ENCODE measurements at places on chromosomes 16 and 17.

- DNase-seq: no peak
Observed at GRCh38 chr16:77946823-77947222, 75.5 kb upstream of the CLEC3A start.

- DNase-seq: no peak
Observed at GRCh38 chr17:36919407-36919968, 17.8 kb upstream of the LHX1 start.

DNA sequence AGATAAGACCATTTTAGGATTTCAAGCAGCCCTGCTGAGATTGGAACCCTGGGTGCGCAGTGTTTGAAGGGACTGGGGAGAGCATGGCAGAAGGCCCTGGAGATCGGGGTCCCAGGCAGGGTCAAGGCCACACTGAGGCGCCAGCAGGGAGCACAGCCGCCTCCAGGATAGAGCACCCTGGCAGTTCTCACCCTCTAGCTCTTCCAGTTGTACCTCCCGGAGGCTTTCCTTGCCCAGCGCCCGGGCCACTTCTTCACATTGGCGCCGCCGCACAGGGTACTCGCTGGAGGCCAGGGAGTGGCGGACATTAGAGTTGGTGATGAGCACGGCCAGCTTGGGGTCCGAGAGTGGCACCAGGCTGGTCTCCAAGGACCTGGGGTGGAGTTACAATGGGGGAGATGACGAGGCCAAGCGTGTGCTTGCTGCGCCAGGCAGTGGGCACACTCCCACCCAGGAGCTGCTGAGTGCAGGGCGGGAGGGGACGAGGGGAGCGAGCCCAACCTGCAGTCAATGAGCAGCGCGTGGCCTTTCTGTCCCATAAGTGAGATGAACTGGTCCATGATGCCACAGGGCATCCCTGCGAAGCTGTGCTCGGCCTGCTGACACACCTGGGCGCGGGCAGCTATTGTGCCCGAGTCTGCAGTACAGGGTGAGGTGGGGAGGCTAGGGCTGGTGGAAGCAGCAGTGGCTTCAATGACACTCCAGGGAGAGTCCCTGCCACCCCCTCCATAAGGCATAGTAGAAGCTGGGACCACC lies 2.3 kb downstream of the GALK1 start:
- DNase-seq: no peak

GRCh38 chr16:85306071-85306792 lies 194.0 kb upstream of the CIBAR2 start:
- peak; percentile 90 for DNase-seq

GRCh38 chr16:9049241-9049640 lies 42.2 kb upstream of the HAPSTR1 start:
- DNase-seq: no peak

GRCh38 chr16:68079626-68080344 lies 5.4 kb upstream of the NFATC3 start:
- no peak for DNase-seq

GRCh38 chr17:81727324-81728031 lies 15.4 kb downstream of the SLC25A10 start:
- DNase-seq: no peak

GRCh38 chr17:80779961-80780380 lies 211.7 kb upstream of the CHMP6 start:
- DNase-seq: no peak

GRCh38 chr16:88994695-88995094 lies 17.7 kb upstream of the CBFA2T3 start:
- no peak for DNase-seq

DNA sequence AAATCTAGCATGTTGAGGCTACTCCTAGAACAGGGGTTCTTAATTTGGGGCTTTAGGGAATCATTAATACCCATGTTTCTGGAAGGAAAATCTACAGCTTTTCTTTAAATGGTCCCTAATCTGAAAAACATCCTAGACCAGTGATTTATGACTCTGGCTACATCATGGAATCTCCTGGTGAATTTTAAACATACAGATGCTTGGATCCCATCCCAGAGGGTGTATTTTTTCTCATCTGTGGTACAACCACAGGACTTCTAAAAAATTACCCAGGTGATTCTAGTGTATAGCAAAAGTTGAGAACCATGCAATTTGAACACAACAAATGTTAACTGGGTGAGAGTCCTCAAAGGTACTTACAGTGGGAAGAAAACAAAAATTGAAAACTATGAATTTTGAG lies 41.5 kb downstream of the KANSL1 start:
- DNase-seq: no peak

DNA sequence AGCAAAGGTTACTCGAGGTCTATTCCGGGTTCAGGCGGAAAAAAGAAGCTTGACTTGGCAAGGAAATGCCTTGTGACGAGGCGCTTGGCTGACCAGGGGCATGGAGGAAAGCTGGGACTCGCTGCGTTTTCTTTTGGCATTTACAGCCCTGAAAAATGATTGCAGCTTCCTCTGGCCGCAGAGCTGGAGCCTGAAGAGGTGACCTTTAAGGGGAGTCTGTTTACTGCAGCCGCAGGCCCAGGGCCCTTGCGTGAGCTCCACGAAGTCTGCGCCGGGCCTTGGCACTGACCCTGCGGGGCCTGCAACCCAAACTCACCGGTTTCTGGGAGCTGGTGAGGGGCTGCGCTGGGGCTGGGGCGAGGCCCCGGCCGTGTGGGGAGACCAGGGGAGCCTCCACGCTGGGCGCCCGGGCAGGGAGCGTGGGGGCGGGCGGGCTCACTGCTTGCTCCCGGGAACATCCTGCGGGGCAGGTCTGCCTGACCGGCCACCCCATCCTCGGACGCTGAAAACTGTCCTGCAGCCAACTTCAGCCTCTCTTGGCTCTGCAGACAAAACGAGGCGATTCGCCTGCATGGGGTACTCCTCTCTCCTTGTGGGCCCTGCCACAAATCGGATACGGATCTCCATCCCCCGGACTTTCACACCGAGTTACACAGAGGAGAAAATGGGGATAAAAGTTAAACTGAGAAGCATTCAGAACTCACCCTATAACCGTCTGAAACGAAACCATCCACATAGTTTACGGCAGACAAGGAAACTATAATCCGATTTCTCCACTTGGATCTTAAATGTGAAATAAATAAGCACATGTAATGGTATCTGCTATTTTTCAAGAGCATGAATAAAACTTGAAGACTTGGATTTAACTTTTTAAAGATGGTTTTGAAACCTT lies 206.3 kb upstream of the FOXF1 start:
- DNase-seq: peak; percentile 83

GRCh38 chr17:21239680-21240368 lies 13.4 kb downstream of the NATD1 start:
- DNase-seq: no peak

DNA sequence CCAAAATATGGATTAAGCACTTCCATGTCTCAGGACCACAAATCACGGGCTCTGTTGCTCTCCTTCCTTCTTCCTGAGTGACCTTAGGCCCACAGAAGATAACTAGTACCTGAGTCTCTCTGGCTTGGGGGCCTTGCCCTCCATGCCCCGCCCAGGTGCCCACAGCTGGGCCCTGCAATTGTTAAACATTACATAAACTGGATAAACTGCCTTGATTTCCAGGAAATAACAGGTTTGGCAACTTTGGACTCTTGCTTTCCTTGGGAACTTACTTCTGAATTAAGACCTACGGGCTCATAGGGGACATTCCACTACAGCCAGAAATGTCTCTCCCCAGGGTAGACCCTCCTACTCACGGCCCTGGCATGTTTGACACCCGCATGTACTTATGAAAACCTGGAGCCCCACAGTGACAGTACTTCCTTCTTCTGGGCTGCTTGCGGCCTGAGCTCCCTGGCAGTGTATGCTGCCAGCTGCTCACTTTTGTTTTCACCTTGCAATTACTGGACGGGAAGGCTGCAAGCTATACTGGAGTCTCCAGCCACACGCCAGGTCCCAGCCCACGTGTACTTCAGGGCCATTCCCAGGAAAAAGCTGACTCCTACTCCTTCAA lies 2.3 kb upstream of the UBALD2 start:
- DNase-seq: peak; percentile 65

- no peak for DNase-seq
Observed at GRCh38 chr17:55344514-55344997, 77.1 kb downstream of the MMD start.

GRCh38 chr17:18992454-18993130 lies 12.0 kb downstream of the FAM83G start:
- no peak for DNase-seq

- no peak for DNase-seq
Observed at GRCh38 chr17:78170692-78171590, 2.6 kb downstream of the SYNGR2 start.

GRCh38 chr16:2428051-2428783 lies 1.0 kb upstream of the CCNF start:
- DNase-seq: peak; percentile 59

- no peak for DNase-seq
Observed at GRCh38 chr17:17729620-17730249, 48.5 kb downstream of the RAI1 start.

DNA sequence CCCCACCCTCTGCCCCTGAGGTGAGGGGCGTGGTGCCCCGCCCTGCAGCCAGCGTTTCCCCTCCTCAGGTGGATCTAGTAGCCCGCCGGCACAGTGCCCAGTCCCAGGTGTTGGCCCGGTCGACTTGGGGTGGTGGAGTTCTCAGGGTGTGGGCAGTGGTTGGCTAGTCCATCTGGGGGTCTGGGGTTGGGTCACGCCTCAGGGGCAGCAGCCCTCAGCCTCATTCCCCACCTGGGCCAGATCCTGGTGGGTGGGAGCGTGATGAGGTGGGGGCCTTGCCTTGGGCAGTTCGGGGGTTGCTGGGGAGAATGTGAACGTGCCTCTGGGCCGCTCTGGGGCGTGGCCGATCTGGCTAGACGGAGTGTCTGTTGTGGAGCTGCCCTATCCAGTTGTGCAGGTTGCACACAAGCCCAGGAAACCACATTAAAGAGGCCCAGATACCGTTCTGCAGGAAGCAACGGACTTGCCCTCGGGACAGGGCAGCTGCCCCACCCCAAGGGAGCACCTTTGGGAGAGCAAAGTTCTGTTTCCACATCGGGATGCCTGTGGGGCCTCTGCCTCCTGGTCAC lies 32.0 kb downstream of the GSE1 start:
- DNase-seq: no peak

- no peak for DNase-seq
Observed at GRCh38 chr17:81334987-81335772, 40.1 kb upstream of the SLC38A10 start.

GRCh38 chr16:66408163-66409048 lies 18.7 kb upstream of the BEAN1 start:
- DNase-seq: no peak

- DNase-seq: no peak
Observed at GRCh38 chr16:7867831-7868230, 535.2 kb downstream of the RBFOX1 start.

DNA sequence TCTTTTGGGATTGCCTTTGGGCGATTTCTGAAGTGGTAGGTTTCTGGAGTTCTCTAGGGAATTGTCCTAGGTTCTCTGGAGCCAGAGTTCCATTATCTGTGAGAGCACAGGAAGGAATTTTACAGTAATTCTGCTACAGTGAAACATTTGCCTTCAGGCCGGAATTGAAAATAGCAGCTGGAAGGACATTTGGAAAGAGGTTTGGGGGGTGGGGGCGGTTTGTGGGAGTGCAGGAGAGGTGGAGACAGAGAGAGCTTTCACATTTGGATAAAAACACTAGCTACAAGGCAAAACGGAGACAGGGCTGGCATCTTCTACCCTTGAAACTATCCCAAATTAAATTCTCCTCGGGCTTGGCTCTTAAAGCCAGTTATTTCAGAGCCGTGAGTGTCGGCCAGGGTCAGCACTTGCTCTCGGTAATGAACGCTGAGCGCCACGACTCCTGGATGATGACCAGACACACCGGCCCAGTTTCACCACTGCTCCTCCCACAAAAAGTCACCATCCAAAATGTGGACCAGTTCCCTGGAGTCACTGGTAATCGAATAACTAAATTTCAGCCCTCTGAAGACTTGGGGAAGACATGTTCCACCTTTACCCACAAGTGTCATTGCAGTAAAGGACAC lies 67.7 kb upstream of the TANC2 start:
- DNase-seq: no peak

DNA sequence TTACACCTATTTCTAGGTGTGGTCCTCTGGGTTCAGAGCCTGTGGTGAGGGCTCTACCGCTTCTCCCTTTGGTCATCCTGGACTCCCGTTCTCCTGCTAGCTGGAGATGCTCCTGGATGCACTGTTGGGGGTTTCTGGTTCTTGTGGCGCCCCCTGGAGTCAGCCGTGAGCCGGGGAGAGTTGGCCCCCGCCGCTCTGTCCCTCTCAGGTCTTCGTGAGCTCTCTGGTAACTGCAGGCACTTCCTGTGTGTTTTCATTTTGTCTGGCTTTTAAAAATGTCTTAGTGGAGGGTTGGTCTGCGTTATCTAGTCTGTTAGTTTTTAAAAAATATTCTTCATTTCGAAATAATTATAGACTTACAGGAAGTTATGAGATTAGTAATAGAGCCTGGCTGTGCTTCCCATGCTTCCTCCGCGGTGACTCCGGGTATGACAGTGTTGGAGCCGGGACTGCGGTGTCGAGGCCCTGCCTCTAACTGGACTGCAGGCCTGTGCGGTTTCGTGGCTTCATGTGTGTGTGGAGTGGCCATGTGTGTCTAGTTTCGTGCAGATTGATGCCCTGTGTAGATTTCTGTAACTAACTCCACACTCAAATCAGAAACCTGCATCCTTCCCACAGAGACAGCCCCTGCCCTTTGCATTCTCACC lies 78.0 kb upstream of the ZNF750 start:
- DNase-seq: no peak
